Activated T-cell treated with anti-CD3 and anti-CD28 coated beads for 4 hours (primary cell): ENCODE measurements at places on chromosomes 6 and 20.

- DNase-seq: no peak
Observed at GRCh38 chr6:6665555-6666243, 77.2 kb downstream of the LY86 start.

DNA sequence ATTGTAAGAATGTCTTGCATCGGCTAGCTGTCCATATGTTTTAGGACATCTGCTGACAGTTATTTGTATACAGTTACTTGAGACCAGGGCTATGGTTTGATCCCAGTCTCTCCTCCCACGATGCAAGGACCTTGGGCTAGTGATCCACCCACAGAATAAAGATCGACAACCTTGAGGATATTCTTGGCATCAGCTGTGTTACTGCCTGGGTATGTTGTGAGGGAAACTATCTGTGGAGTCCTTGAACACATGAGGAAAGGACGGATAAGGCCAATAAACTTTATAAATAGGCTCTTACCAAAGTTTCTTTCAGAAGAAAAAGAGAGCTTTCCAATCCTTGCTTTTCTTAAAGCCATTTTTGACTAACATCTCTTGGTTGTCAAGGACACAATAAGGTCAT, 70.8 kb upstream of the HEY2 start:
- DNase-seq: no peak

GRCh38 chr20:51227744-51228143, 204.8 kb upstream of the KCNG1 start:
- DNase-seq: no peak

GRCh38 chr20:4082406-4083097, 67.2 kb upstream of the RNF24 start:
- peak; percentile 15 for DNase-seq

DNA sequence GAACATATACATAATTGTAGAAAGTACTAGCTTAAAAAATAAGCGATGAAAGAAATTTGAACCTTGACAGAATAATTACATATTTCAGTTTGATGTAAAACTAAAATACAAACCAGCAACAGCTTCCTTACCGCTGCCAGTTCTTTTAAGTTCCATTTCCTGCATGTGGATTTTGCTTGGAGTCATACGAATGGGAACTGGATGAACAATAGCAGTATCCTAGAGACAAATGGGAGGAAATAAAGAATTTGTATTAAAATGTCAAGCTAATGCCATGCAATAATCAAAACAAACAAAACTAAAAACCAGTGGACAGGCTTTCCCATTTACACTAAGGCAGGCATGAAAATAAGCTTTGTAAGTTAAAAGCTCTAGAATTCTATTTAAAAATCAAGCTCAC, 67.1 kb downstream of the REPS1 start:
- no peak for DNase-seq
